Stimulated activated CD4-positive, alpha-beta T cell treated with anti-CD3 and anti-CD28 coated beads, Interleukin-12 subunit alpha, Interleukin-12 subunit beta, amount 100 ng/mL, for 4 hours (primary cell): ENCODE measurements at places on chromosomes 2 and 18.

- DNase-seq, result no peak
Measured at GRCh38 chr2:99469394-99469793, 20.4 kb downstream of the REV1 start.

DNA sequence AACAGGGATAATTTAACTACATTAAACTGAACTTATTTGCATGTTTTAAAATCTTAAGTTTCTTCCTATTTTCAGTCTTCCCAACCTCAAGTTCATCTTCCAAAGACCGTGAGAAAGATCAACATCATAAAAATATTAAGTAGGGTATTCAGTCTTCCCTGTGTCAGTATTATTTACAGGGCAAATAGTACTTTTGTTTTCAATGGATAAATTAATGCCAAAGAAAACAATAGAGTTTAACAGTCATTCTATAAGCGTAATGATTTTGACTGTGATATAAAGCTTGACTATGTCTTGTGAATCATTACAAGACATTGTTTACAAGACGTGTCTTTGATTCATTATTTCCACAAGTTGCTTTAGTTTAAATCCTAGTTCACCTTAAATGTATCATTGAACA, 48.0 kb upstream of the NRXN1 start:
- no peak for DNase-seq

DNA sequence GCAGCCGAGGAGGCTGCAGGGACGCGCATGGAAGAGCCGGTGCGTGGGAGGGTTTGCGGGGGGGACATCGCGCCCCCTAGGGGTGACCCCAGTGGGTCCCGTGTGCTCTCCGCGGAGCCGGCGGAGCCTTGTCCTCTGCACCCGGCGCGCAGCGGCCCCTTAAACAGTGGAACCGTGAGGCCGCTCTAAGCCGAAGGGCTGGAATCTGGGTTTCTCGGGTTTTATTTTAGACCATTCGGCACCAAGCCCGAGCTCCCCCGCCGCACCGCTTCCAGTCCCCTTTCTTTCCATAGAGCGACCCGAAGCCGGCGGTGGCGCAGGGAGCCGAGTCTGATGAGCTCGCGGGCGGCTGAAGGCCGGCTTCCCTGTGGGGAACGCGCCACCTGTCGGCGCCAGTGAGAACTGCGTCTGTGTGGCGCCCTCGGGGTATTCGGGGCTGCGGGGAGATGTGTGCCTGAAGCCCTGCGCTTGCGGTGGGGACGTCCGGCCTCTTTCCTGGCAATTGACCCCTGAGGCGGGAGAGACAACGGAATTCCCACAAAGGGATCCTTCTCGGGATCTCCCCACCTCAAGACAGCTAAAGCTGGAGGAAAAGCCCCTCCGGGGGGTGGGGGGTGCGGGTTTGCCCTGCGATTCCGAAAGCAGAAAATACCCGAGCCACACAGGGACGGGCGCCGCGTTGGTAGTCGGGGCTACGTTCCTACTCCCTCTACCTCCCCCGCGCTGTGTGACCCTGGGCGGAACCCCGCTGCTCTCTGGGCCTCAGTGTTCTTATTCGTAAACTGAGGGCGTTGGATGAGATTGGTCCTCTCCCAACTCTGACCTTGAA, 8.2 kb upstream of the EN1 start:
- DNase-seq, result peak; percentile 82

- DNase-seq, result no peak
Measured at GRCh38 chr2:158138255-158138654, 36.6 kb downstream of the UPP2 start.

DNA sequence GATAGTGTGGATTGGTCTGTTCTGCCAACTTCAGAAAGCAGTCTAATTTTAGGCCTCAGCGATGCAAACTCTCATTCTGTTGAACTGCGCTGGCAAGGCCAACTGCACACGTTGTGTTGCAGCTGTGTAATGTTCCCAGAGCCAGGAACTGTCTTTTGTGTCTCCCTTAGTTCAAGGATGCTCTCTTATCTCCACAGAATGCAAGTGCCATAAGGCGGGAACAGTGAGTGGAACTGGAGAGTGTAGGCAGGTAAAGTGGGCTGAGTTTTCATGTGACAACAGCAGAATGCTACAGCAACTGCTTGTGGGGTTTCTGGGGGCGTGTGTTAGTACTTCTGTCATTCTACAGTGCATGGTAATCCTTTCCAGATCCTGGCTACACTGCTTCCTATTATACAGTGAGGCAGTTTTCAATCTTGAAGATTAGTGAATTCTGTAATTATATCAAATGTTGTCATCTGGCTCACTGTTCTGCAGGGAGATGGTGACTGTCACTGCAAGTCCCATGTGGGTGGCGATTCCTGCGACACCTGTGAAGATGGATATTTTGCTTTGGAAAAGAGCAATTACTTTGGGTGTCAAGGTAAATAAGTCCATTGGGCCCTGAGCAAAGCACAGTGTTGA, 125.8 kb downstream of the LAMA3 start:
- no peak for DNase-seq

GRCh38 chr18:38933910-38934510, 1368.4 kb upstream of the CELF4 start:
- DNase-seq, result no peak

DNA sequence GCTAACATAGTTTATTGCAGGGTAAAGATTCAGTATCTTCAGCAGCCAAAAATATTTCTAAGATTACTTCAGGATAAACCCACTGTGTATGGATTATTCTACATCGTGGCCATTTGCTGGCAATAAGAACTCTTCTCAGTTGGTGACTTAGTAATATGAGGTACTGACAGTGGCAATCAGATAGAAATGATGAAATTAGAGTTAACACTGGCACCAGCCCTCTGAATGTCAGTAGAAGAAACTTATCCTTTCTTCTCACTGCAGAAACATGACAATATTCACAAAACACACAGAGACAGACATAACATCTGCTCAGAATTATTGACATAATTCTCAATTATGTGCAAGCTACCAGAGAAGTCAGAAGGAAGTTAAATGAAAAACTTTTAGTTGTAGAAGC, 246.3 kb upstream of the COL3A1 start:
- no peak for DNase-seq

GRCh38 chr2:46699934-46700256, 215.7 kb downstream of the MCFD2 start:
- DNase-seq, result no peak

- DNase-seq, result no peak
Measured at GRCh38 chr2:173989160-173989883, 24.1 kb upstream of the SP3 start.

- no peak for DNase-seq
Measured at GRCh38 chr2:2842466-2842865, 511.4 kb upstream of the MYT1L start.

GRCh38 chr18:46449499-46449898, 207.5 kb downstream of the LOXHD1 start:
- DNase-seq, result no peak

GRCh38 chr2:59851836-59852475, 701.5 kb downstream of the BCL11A start:
- no peak for DNase-seq

- DNase-seq, result peak; percentile 6
Measured at GRCh38 chr2:7031547-7032245, 114.5 kb downstream of the RNF144A start.

DNA sequence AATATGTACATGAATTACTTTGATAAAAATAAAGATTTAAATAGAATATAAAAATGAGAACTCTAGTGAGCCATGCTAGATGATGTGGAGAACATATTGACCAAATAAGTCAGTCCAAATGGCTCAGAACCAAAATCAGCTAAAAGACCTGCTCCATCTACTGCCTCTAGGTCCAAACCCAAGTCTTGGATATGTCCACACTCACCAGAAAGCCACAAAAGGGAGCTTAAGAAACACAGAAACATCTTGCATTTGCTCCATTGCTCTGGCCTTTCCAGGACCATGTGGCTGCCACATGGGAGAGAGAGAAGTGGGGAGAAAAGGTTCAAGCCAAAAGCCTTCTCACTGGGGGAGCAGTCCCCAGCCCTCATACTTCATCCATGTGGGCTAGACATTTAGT, 272.5 kb downstream of the DYSF start:
- no peak for DNase-seq

DNA sequence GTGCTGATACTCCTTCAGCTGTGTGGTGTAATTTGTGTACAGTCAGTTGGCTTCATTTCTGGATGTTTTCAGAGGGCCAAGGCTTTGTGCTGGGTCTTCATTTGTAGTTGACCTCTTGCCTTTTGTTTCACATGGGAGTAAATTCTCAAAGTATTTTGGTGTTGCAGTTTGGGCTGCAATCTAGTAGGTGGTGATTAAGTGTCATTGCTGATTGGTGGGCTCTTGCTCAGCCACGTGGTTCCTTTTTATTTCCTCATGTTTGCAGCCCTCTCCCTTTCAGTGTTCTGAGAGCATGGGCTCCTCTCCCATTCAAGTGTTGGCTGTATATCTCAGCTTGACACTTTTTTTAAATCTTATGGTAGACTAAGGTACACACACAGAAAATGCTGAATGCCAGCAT, 96.8 kb downstream of the SNTG2 start:
- DNase-seq, result no peak

GRCh38 chr2:128796321-128796720, 477.7 kb upstream of the HS6ST1 start:
- DNase-seq, result no peak

- no peak for DNase-seq
Measured at GRCh38 chr18:9734189-9734588, 26.1 kb downstream of the RAB31 start.

DNA sequence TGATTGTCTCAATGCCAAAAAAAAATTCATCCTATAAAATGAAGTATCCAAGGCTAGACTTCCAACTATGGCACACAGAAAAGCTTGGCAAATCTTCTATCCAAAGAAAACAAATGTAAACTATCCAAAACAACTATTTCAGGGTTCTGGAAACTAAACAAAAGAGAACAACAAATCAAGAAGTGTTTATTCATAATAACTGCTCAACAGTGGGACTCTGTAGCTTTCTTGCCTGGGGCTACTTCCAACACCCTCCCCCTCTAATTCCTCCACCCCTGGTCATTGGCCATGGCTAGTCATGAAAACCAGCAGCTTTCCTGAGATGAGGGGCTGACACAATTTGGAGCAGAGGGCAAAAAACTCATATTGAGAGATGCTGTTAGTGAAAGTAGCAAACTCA, 107.0 kb downstream of the EXOC6B start:
- DNase-seq, result no peak

- no peak for DNase-seq
Measured at GRCh38 chr2:10282611-10283105, 20.0 kb upstream of the HPCAL1 start.

GRCh38 chr2:96409820-96410164, 74.2 kb downstream of the NCAPH start:
- DNase-seq, result no peak

DNA sequence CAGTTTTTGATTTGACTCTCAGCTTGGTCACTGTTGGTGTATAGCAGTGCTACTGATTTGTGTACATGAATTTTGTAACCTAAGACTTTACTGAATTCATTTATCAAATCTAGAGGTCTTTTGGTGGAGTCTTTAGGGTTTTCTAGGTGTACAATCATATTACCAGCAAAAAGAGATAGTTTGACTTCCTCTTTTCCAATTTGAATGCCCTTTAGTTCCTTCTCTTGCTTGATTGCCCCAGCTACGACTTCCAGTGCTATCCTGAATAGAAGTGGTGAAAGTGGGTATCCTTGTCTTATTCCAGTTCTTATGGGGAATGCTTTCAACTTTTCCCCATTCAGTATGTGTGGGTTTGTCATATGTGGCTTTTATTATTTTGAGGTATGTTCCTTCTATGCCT, 312.9 kb upstream of the REV1 start:
- no peak for DNase-seq

DNA sequence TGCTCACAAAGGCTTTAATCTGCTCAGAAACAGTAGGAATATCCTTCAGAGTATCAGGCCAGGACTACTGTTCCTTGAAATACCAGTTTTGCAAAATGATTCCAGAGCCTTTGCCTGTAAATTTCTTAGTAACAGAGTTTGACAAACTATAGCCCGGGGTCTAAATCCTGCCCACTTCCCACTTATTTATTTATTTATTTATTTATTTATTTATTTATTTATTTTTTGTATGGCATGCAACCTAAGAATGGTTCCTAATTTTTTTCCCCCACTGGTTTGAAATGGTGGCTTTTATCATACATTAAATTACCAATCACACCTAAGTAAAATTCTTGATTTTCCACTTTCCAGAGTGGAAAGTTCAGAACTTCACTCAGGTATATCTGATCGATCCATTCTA, 45.6 kb downstream of the KCNG3 start:
- DNase-seq, result no peak

GRCh38 chr2:46942143-46942526, 26.5 kb upstream of the MCFD2 start:
- peak; percentile 64 for DNase-seq
